ENCODE measurements at places on chromosomes 6 and 20.

DNA sequence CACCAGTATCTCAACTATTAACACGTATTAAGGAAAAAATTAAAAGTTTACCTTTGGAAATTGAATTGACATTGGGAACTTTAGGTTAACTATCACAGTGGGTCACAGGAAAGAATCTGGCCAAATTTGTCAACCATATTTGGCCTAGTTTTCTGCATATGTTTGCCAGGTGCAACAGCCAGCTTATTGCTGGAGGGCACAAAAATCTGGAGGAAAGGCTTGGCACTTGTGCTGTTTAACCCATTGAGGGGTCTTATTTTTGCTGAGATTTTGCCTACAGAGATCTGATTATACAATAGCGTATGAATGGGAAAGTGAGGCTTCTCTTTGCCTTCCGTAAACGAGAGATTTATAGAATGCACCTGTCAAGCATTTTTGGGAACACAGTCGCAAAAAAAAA lies 190.4 kb downstream of the PRL start:
- no peak for DNase-seq

DNA sequence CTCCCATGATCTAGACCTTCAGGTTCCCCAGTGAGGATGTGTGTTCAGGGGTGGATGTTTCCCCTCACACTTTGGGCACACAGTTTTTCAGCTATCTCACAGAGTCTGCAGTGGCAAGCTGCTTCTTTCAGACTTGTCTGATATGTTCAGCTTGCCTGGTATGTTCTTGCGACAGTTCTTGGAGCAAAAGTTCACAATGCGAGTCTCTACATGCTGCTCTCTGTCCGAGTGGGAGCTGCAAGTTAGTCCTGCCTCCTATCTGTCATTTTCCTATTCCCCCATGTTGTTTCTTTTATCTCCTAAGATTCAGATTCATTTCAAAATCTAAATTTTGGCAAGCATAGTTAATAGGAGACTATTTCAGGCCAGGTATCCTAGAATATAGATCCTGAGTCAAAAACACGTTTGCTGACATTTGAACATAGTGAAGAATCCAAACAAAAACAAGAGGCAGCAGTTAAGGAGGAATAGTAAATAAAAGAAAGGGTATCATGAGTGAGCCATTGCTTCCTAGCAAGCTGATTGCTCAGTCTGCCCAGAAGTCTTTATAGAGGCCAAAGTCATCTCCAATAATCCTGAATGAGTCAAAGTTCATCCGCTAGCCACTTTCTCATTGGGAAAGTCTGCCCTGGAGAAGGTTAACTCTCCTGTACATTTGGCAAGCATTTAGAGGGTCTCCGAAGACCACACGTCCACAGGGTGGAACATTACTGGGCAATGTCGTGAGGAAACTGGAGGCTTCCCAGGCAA lies 140.2 kb upstream of the MOCS1 start:
- DNase-seq = no peak

- no peak for DNase-seq
Observed at GRCh38 chr20:60465993-60466686, 507.9 kb downstream of the CDH26 start.

DNA sequence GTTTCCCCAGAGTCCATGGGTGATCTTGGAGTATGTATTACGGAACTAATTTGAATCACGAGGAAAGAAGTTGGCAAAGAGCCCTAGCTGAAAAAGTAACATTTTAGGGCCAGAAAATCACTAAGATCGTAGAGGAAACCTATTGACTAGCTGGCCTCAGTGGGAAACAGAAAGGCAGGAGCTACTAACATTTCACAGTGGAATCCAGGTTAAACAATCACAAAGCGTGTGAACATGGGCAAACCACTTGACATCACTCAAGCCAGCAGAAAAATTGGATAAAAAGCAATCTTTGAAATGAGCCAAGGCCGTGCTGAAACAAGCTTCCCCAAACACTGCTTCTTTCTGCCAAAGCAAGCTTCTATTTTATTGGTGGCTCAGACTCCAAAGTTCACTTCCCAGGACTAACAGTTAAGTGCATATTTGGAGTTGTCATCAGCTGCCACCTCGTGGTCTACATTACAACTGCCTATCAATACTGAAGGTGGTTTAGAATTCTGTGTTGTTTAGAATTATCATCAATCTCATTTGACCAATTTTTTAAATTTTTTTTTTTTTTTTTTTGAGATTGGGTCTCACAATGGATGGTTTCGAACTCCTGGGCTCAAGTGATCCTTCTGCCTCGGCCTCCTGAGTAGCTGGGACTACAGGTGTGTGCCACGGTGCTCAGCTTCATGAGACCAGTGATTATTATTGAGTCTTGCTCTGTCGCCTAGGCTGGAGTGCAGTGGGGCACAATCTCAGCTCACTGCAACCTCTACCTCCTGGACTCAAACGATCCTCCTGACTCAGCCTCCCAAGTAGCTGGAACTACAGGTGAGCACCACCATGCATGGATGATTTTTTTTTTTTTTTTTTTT lies 10.6 kb downstream of the RPS10 start:
- peak; percentile 27 for DNase-seq

DNA sequence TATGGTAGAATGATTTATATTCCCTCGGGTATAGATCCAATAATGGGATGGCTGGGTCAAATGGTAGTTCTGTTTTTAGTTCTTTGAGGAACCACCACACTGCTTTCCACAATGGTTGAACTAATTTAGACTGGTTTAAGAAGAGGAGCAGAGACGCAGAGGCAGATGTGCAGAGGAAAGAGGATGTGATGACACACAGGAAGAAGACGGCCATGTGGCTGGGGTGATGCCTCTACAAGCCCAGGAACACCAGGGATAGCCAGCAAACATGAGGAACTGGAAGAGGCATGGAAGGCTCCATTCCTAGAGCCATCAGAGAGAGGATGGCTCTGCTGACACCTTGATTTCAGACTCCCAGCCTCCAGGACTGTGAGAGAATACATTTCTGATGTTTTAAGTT lies 218.3 kb upstream of the DTNBP1 start:
- DNase-seq = no peak

DNA sequence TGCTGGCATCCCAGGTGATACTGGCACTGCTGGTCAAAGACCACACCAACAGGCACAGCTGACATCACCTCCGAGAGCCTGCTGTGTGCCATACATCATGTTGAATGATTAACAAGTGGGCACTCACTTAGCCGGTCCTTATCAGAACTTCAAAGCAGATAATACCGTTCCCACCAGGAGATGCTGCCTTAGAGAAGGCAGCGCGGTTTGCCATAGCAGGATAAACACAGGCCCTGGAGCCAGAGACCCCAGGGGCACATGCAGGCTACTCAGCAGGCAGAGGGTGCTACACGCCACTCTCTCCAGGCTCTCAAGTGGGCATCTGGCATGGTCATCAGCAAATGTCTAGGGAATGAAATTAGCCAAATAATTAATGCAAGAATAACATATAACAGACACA lies 86.5 kb upstream of the CST7 start:
- DNase-seq = no peak

- no peak for DNase-seq
Observed at GRCh38 chr20:41716436-41716835, 98.3 kb upstream of the CHD6 start.

DNA sequence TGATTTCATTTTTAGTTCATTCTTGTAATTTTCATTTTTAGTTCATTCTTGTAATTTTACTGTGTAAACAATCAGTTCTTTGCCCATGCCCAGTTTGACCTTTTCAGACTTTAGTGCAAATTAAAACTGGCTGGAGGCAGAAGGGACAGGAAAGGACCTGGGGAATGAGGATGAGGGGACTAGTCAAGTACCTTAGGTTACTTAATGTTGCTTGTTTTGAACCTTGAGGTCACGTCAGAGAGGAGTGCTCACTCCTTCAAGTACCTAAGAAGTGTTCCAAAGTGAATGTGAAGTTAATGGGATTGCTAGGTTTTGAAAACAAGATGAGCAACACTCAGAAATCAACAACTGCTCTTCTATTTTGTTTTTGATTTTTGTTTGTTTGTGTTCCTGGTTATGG lies 82.5 kb downstream of the FOXO3 start:
- no peak for DNase-seq

DNA sequence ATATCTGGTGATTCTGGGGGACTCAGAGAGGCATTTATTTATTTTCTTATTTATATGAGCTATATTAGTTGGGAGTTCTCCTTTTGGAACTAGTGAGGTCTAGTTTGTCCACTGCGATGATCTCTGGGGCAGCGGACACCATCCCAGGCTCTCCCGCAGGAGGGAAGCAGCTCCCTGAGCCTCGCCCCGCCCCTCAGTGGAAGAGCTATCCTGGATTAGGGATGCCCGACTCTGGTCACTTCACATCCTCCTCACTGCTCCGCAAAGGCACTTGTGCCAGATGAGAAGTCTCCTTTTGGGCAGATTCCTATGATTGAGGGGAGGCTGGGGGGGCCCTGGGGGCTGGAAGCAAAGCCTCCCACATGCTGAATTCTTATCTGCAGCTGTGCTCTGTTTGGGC lies 3.6 kb upstream of the MAS1 start:
- DNase-seq = no peak

- DNase-seq = no peak
Observed at GRCh38 chr6:20334334-20334733, 67.3 kb upstream of the E2F3 start.

DNA sequence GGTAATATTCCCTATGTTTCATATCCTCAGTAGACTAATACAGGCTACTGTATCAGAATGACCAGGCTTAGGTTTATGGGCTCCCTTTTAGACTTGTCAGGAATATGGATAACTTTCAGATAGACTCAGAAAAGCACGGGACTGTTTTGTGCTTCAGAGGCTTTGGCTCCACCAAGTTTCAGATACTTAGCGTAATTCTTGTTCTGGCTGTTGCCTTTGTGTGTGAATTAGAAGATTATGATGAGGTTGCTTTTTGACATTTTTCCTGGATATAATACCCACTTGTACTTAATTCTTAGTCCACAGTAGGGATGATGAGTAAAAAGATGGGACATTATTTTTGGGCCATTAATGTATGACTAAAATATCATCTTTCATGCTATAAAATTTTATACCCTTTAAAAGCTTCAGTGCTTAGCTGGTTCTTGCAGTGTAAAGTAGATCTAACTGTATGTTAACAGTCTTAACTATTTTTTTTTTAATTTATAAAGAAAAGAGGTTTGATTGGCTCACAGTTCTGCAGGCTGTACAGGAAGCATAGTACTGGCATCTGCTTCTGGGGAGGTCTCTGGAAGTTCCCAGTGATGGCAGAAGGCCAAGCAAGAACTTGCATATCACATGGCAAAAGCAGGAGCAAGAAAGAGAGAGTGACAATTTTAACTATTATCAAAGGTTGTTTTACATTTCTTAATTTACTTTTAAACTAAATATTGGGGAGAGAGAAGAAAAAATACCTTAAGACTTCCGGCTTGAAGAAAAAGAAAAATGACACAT lies 120.7 kb downstream of the ZFAND3 start:
- DNase-seq = no peak

GRCh38 chr20:62493253-62493885 lies 17.6 kb upstream of the GATA5 start:
- no peak for DNase-seq

DNA sequence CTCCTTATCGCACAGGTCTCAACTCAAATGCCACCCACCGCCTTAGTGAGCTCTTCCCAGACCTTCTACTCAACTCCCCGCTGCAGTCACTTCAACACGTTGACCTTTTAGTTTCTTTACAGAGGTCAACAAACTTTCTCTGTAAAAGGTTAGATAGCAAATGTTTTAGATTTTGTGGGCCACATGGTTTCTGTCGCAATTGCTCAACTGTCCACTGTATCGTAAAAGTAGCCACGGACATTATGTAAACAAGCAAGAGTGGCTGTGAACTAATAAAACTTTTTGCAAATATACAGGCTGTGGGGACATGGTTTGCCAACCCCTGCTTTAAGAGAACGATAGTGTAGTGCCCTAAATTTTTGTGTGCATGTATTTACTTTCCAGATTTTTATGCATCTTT lies 247.6 kb upstream of the TSHZ2 start:
- DNase-seq = no peak

DNA sequence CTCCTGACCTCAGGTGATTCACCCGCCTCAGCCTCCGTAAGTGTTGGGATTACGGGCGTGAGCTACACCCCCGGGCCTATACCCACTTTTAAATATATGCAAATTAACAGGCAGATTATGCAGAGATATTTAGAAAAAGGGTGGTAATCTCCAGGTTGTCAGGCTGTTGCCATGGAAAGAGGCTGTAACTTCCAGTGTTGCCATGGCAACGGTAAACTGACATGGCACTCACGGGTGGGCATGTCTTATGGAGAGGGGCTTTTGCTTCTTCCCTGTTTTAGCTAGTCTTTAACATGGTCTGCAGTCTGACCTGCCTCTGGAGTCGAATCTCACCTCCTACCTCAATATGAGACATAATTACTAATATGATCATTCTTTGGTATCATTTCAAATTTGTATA lies 44.9 kb downstream of the ZNF334 start:
- DNase-seq = no peak

DNA sequence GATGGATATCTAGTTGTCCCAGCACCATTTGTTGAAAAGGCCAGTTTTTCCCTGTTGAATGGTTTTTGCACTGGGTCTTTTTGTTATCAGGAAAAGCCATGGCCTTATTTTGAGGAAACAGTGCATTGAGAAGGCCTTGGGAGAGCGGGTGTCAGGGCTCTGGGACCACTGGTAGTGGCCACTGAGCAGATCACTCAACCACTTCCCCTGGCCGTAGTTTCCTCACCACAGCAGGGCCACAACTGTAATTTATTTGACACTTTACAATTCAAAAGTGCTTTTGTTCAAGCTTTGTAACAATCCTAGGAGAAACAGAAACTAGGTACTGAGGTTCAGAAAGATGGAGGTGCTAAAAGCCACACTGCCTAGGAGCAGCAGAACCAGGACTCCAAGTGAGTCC lies 281.8 kb downstream of the GMDS start:
- DNase-seq = no peak

DNA sequence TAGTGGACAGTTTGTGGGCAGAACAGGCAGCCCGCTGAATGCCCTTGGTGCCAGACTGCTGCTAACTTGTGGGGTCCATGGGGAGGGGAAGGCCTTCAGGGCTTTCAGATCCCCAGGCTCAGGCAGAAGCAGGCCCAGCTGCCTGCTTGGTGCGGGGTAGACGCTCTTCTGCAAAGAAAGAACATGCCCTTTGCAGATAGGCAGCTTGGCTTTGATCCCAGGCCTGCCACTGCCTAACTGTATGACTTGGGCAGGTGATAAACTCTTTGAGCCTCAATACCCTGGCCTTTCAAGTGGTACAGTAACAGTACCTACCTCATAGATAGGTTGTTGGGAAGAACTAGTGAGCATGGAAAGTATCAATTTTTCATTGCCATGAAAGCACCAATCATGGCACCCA lies 28.4 kb downstream of the CHMP4B start:
- DNase-seq = no peak

DNA sequence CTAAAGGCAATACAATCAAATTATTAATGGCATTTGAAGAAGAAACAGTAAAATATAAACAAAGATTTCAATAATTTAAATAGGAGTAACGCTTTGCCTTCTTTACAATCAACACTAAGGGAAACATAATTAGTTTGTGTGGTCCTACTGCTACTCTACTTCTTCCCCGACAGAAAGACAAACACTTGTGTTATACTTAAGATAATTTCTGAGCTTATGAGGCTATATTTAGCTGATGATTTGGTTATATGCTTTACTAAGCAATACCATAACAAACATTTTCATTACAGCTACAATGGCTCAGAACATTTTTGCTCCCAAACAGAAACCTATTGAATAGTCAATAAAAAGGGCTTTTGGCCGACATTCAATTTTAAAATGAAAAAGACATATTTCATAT lies 1217.2 kb upstream of the GJE1 start:
- no peak for DNase-seq
